Colonic mucosa (tissue), 4 donors: ENCODE measurements at places on chromosomes 4 and X. TPM values are rescaled to one million over a fixed set of nuclear protein-coding genes. Genes with fewer than 3 reads are reported as not detected.

FAM53A gene
- total RNA-seq = 0.86 TPM

F9 gene
- total RNA-seq = not detected

GRCh38 chr4:11138964-11139363 lies 289.7 kb downstream of the HS3ST1 start:
- DNase-seq = no peak

ARSJ gene
- total RNA-seq = 8.4 TPM

GRCh38 chrX:49767236-49767635 lies 61.9 kb upstream of the PAGE4 start:
- DNase-seq = no peak

DNA sequence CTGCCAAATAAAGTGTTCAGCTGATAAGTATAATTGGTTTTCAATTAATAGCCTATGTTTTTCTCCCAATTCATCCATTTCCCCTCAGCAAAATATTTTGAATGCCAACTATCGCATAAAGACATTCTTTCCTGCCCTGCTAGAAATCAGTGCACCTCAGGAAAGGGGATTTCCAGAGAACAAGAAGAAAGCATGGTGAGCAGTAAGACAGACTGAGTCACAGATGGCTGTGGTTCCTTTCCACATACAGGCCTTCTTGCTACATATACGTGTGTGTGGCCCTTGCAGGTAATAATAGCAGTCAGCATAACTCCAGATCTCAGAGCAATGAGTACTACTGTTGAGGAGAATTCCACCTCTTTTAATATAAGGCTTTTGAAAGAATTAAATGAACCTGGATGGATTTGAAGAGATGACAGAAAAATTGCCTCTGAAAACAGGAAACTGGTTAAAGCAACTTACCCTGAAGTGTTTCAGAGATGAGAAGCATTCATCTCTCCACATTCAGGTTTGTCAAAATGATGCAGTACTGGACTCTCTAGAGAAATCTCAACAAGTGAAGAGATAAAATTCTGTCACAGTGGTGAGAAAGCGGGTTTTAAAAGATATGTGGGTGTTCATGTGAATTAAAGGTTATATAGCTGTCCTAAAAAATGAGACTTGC lies 13.6 kb downstream of the GASK1B start:
- DNase-seq = no peak
